ENCODE measurements at places on chromosomes 16 and 17.

GRCh38 chr17:28484296-28484695 is 10.9 kb downstream of the SLC13A2 start:
- DNase-seq = no peak

- peak; percentile 70 for DNase-seq
Observed at GRCh38 chr17:27455914-27456680, at the start of gene KSR1. TSS of gene KSR1 (plus strand) at chr17:27456448. CDS start at chr17:27456644, 196 bp downstream.

DNA sequence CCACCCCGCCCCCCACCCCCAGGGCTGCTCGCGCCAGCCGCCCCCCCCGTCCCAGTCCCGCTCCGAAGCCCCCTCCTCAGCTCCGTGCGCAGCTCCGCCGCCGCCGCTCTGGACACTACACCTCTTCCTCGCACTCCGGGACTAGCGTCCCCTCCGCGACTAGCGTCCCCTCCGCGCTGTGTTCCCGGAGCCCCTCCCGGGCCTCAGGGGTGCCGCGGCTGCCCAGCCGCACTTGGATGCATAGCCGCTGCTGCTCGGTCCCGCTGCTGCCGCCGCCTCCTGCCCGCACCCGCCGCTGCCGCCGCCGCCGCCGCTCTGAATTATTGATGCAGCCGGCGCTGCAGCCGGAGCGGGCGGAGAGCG is at the start of gene CBLN1:
Gene CBLN1 (minus strand): TSS at position 359 of the 363 bp plus-strand sequence. CDS start 373 bp downstream, outside the sequence.
- DNase-seq = no peak

DNA sequence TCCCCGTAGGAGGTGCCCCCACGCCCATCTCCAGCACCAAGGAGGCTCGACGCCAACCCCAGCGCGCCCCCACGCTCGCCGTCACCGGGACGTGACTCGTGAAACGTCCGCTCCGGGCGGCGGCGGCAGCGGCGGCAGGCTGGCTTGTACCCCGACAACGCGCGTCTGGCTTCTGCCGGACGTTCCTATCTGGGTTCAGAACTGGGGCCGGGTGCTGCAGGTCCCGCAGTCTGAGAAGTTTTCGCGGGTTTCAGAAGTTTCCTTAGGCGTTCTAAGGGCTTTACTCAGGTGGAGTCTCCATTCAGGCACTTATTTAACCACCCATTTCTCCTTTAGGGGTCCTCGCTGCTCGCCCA is 672 bp upstream of the ALKBH5 start:
- DNase-seq = peak; percentile 70

GRCh38 chr17:50976951-50977472 is 110.9 kb upstream of the TOB1 start:
- DNase-seq = no peak

DNA sequence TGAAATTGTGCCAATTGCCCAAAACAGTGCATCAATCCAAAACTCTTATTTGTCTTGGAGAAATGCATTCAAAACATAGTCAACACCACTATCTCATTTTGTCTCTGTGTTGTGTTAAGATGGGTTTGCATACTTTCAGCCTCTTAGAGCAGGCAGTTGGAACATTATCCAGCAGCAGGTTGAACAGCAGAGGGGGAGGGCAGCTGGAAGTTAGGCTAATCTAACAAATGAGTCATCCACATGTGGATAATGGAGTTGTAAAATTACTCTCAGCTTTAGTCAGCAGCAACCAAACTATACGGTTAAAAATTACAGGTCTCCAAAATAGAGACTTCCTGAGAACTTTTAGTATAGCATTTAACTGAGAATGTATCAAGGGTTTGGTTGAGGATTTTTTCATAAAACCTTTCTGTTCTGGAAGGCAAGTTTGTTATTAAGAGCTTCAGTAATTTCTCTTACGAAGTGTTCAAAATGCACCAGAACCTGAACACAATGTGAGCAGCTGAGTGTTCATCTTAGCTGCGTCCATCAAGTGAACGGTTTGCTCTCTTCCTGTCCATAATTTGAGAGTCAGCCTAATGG is 46.3 kb downstream of the PRKCA start:
- DNase-seq = no peak

- DNase-seq = no peak
Observed at GRCh38 chr17:7676533-7676932, 10.8 kb downstream of the TP53 start.

DNA sequence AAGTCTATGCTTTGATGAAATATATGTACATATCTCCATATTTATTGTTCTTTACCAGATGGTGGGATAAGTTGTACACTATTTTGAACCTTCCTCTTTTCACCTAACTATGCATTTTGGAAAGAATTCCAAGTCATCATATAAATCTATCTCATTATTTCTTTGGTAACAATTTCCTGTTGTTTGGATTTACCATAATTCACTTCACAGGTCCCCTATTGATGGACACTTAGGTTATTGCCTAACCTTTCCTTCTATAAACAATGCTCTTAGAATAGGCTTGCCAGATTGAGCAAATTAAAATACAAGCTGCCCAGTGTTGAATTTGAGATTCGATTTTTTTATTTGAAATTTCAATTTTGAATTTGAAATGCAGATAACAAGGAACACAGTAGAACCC is 28.9 kb upstream of the DHX8 start:
- DNase-seq = no peak

DNA sequence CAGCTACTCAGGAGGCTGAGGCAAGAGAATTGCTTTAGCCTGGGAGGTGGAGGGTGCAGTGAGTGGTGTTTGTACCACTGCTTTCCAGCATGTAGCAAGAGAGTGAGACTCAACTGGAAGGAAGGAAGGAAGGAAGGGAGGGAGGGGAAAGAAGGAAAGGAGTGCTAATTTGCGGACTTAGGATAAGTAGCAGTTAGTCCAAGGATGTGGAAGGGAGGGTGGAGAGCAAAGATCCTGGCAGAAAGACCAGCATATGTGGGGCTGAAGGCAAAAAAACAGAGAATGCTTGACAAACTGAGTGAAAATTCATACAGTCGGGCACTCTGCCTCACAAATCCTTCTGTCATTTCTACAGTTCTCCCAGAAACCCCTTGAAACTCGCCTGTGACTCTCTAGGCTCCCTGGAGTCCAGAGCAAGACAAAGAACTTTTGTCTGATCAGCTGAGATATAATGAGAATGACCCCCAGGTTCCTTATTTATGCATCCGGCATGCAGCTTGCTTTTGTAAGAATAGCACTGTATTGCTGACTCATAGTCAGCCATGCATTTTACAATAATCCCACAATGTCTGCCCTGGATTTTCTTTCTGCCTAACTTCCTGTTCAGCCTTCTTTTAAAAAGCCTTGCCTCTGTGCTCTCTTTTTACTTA is 31.5 kb downstream of the CDK5RAP3 start:
- no peak for DNase-seq

DNA sequence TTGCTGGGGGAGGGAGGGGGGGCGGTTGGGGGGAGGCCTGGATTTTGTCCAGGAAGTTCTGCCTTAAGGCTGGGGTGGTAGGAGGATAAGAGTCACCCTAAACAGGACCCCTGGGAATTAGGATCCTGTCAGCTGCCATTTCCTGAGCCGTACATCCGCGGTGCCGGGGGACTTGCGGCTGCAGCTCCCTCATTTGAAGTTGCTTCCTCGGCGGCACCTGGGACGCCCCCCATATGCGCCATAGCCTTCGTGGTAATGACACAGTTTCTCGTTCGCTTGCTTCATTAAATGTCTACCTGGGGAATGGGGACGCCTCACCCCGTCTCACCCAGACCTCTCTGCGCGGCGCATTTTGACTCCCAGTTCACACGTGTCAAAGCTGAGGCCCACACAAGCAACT is 55.1 kb upstream of the PABPN1L start:
- DNase-seq = no peak

GRCh38 chr16:81451753-81452680 is 7.4 kb downstream of the CMIP start:
- no peak for DNase-seq

DNA sequence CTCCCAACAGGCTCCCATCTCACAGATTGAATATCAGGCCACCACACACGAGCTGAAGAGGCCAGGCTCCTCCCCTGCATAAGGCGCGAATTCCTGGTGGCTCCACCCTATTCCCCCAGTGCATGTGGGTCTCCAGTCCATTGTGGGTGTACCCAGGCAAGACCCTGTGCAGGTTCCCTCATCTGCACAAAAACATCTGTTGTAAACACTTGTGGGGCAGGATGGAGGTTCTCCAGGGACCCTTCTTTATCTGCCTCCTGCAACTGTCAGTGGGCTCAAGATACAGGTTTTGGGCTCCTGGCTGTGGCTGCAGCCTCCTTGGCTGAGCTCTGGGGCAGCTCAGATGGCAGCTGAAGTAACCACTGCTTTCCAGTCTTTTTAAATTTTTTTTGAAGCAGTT is 17.6 kb upstream of the LGALS9 start:
- no peak for DNase-seq
